Fibroblast of lung (primary cell): ENCODE measurements at places on chromosomes 16 and 17.

GRCh38 chr17:67459985-67460384 lies 82.9 kb downstream of the PITPNC1 start:
- no peak for DNase-seq

DNA sequence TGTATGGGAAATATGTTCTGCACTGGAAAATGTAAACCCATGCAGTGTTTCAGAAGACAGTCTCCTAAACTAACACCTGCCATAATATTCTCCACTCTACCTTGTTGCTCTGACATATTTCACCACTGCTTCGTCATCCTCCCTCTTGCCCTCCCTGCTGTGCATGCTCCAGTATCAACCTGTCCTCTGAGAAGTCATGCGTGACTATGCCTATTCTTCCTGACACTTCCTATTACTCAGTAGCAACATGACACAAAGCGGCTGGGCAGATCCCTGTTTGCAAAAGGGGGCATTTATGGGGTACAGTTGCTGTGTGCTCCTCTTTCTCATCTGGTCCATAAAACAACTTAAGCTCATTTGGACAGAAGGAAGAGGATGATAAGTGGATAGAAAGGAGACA lies 805.6 kb upstream of the EEF2KMT start:
- DNase-seq: peak; percentile 31

DNA sequence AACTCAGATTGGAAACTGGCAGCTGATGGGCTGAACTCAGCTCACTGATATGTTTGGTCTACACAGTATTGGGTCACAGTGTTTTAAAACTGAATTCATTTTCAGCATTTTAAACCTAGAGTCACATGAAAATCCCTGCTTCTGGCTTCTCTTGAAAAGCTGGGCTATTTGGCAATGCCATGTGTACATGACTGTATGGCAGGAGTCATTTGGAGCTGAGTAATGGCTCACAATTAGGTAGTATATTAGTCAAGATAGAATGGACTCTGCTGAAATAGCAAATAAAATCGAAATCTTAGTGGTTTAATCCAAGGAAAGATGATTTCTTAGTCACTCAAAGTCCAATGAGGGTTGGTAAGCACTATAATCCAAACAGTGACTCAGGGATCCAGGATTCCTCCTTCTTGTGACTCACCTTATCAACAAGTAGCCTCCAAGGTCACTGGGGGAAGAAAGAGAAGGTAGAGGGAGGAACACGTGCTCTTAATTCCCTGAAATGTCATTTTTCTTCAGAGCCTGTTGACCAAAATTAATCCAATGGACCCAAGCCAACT lies 13.9 kb upstream of the PMP22 start:
- peak; percentile 60 for DNase-seq

DNA sequence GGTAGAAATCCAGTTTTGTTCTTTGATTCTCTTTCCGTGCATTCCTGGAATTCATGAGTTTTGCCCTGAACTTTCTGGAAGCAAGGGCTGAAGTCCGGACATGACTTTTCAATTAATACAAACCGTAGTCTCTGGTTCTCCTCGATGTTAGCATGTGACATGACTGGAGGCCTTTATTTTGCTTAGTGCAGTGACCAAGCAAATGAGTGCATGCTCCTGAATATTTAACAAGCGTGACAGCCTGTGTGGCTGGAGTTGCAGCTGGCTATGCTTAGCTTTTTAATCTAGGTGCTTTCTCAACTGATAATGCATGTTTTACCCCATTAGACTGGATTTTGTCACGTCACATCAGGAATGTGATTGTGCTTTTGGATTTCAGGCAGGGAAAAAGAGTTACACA lies 302.1 kb downstream of the MAP2K6 start:
- DNase-seq: no peak

DNA sequence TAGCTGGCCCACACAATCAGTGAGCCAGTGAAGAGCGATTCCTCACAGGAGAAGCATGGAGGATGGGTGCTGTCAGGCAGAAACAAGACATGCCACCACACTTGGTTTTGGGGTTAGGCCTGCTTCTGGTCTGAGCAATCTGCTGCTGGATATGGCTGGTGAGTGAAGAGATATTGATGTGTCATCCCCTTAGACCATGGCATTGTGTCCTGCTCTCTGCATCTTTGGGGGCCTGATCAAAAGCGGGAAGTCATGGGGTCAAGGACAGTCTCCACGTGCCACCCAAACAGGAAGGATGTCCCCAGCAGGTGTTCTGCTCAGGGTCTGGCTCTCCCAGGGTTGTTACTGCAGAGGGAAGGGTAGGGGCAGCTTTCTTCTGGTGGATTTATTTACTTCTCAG lies 140.7 kb downstream of the PRKCB start:
- no peak for DNase-seq

GRCh38 chr17:50469671-50470305 lies 1.1 kb upstream of the CHAD start:
- DNase-seq: no peak

DNA sequence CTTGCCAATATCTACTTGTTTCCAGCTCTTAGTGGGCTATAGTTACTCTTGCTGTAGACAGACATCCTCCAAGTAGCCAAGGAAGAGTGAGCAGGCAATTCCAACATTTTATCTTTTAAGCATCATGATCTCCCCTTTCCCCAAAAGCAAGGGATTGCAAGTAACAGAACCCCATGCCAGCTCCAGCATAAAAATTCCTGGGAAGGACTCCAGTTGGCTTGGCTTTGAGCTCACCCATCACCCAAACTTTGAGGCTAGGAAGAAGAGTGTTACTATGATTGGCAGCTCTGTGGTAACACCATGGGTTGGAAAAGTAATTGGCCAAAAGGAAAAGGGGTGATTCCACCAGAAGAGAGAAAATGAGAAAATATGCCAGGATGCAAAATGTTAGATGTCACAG lies 1086.4 kb upstream of the RBFOX1 start:
- DNase-seq: no peak

- DNase-seq: no peak
These were observed 167.7 kb downstream of the ZNF423 start for GRCh38 chr16:49688036-49688697.

DNA sequence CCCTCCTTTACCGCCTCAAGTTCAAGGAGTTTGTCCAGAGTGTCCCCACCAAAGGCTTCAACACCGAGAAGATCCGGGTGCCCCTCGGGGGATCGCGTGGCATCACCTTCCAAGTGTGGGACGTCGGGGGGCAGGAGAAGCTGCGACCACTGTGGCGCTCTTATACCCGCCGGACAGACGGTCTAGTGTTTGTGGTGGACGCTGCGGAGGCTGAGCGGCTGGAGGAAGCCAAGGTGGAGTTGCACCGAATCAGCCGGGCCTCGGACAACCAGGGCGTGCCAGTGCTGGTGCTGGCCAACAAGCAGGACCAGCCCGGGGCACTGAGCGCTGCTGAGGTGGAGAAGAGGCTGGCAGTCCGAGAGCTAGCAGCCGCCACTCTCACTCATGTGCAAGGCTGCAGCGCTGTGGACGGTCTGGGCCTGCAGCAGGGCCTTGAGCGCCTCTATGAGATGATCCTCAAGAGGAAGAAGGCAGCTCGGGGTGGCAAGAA lies 1.1 kb downstream of the ARL4D start:
- DNase-seq: no peak

DNA sequence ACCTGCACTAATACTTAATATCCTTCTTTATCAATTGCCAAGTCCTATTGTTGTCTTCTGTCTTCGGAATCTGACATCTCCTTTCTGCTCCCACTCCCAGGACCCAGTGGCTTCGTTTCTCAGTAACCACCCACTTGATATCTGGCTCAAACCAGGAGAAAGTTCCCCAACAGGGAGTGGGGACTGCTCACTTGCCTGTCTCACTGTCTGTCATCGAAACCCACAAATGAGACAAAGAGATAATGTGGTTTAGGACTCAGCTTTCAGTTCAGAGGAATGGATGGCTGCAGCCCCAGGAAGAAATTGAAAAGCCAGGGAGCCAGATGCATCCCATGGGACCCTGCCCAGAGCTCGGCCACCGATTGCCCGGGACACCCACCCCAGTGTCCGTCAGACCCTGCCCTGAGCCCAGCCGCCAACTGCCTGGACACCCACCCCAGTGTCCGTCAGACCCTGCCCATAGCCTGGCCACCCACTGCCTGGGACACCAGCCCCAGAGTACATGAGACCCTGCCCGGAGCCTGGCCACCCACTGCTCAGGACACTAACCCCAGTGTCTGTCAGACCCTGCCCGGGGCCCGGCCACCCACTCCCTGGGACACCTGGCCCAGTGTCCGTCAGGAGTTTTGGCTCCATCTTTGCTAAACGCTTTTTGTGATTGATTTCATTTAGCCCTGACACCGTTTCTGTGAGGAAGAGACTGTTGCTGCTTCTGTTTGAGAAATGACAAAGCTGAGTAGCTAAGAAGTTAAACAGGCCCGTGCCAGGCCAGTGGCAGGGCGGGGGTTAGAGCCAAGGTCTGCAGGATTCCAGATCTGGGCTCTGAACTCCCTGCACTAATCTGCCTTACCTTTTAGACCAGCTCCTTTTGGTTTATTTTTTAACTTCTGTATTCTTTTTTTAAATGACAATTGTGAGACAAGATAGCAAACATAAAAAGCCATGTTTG lies 251.4 kb downstream of the PHKB start:
- peak; percentile 47 for DNase-seq

DNA sequence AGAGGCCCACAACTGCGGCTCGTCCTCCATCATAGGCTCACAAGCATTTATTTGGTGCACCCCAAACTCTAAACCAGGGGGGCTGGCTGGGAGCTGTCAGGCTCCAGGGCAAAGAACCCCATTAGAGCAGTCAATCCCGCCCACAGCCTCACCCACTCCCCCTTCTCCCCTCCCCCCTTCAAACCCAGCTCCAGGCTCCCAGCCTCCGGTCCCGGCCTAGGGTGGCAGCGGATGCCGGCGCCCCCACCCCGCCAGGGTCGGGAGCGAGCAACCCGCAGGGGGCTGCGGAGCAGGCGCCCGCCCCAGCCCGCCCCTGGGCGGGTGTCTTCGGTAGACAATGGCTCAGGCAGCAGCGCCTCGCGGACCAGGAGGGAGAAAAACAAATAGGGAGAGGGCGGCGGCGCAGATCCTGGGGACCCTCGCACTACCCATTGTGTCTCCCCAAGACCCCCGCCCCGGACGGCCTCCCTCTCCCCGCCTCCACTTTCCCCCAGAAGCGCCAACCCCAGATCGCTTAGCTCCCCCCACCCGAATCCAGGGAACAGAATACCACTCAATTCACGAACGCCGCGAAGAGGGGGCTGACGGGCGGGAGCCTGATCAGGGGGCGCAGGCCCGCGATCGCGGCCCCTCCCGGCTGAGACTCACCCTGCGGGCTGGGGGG lies 572 bp downstream of the FAM171A2 start:
- DNase-seq: no peak

GRCh38 chr17:40509626-40510327 lies 8.4 kb upstream of the TNS4 start:
- DNase-seq: no peak

DNA sequence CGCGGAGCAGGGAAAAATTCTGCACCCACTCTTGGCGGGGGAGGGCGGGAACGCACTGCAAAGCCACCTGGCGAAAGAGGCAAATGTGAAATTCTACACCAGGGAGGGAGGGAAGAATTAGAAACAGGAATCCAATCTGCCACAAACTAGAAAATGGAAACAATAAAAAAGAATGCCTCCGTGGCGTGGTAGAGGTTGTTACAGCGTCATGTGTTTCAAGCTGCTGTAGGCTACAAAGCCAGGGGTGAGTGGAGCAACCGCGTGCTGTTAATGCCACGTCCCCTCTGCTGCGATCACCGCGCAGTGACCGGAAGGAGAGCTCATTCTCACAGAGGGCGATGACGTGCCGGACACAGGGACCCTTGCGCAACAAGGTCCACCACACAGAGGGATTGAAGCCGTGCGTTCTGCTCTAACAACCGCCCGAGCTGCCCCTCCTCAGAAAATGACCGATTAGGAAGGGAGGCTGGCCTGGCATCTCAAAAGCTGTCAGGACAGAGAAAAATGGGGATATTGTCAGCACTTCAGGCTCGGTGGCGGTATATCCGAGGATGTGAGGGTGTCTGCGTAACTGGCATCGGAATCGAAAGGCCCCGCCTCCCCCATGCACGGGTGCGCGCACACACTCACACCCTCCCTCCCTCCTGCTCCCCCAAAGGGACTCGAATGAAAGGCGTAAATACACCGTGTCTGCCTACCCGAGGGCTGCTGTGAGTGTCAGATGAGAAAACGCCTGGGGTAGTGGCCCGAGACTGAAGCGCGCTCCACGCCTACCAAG lies 70.8 kb upstream of the TNRC6C start:
- DNase-seq: peak; percentile 71

DNA sequence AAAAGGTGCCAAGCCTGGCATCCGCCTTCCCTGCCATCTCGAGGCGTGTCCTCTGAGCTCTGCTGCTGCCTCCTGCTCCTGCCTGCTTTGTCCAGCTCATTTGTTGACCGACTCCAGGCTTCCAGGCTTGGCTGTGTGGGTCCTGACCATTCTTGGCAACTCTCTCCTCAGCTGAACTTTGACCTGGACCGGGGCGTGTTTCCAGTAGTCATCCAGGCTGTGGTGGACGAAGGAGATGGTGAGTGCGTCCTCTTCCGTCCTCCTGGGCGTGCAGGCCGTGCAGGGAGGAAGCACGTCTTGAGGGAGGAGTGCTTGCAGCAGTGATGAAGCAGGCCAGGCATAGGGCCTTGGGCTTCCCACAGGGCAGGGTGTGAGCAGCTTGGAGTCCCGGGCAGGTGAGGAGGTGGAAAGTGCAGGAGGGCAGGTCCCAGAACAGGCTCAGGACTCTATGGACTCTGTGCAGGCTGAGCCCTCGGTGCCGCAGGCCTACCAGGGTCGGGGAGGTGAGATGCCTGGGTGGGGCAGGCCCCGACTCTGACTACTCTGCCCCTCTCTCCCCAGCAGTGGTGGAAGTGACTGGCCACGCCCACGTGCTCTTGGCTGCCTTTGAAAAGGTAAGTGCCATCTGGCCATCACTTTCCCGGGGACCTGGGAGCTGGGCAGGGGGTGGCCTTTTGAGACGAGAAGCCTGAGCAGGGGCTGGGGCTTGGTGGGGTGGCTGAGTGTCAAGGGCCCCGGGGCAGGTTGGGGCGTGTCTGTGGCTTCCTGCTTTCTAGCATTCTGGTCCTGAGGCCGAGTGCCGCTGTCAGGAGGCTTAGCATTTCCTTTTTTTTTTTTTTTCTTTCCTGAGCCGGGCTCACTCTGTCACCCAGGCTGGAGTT lies 28.6 kb upstream of the NUDT16L1 start:
- DNase-seq: peak; percentile 10

DNA sequence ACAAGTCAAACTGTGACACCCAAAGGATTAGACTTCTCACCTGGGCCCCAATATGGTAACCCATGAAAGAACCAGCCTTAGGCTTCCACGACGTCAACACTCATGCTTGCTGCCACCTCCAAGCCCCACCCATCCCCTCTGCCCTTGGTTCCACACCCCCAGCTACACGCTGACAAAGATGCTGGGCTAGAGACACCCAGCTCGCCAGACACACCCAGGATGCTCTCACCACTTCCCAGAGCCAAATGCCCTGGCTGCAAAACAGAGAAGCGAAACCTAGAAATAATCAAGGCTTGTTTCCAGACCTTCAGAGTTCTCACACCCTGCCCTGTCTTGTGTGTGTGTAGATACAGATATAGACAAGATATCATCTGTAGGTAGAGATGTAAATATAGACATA lies 26.0 kb upstream of the ADCY9 start:
- no peak for DNase-seq

DNA sequence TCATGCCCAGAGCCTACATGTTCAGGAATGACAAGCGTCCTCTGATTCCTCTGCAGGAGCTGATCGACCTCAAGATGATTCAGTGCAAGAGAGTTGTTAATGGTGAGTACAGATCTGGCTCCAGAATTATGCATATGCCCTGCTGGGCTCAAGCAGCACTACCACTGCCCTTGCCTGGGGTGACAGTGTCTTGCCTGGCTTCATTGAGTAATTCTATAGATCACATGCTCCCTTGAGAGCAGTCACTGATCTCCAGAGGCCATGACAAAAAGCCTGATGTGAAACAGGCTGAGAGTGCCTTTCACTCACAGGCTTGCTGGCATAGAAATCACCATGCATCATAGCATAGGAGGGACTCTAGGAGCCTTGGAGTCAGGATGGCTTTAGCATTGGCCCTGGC lies 26.4 kb downstream of the DUS2 start:
- no peak for DNase-seq
